ENCODE measurements at places on chromosomes 5 and 9.

GRCh38 chr9:112252194-112252593 lies 77.1 kb upstream of the SUSD1 start:
- DNase-seq = no peak

DNA sequence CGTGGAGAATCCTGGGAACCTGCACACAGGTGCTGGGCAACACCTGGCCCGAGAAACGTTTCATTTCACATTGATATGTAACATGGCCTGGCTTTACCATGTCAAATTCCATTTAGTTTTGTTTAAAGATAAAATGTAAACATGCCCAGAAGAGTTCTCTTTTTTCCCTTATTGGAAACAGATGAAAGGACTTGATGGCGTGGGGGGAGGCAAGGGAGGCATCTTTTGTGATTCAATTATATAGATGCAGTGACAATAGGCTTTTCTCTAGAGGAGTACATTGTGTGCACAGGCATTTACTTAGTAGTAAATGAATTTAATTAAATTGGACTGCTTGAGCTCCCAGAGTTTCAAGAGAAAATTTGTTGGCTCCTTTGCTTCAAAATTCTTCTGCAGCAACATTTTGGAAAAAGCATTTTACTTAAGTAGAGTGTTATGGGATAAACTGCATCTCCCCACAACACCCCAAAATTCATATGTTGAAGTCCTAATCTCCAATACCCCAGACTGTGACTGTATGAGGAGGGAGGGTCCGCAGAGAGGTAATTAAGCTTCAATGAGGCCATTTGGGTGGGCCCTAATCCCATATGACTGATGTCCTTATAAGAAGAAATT lies 254.3 kb upstream of the NFIL3 start:
- no peak for DNase-seq

DNA sequence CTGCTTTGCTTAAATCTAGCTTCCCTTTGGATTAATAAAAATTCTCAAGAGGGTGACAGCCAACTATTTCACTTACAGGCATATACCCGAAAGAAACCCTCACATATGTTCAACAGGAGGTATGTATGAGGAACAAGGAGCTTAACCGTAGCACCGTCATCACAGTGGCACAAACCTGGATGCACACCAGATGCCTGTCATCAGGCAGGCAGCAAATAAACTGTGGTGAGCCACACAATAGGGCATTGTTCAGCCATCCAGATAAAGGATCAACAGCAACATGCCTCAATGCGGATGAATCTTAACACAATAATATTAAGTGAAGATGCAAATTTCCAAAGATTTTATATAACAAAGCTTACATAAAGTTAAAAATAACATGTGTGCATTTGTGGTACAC lies 5.5 kb upstream of the TNFSF15 start:
- DNase-seq = no peak

- no peak for DNase-seq
These were observed 22.8 kb downstream of the FPGS start for GRCh38 chr9:127825319-127826051.

DNA sequence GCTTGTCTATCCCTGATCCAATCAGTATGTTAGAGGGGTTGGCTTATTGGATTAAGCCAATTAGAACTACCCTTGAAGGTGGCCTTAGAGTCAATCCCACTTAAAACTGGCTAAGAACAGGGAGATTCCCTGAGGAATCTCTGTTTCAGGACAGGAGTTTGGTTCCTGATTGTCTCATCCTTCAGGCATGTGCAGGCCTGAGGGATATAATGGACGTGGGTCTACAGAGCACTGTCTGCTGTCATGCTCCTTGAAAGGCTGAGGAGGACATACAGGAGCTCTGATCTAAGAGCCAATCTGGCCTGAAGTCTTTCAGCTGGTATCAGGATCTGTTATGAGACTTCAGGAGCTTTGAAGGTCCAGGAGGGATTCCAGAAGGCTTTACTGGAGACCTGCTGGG lies 36.2 kb upstream of the PRXL2C start:
- no peak for DNase-seq

- no peak for DNase-seq
These were observed 24.2 kb downstream of the ABO start for GRCh38 chr9:133250741-133251170.

DNA sequence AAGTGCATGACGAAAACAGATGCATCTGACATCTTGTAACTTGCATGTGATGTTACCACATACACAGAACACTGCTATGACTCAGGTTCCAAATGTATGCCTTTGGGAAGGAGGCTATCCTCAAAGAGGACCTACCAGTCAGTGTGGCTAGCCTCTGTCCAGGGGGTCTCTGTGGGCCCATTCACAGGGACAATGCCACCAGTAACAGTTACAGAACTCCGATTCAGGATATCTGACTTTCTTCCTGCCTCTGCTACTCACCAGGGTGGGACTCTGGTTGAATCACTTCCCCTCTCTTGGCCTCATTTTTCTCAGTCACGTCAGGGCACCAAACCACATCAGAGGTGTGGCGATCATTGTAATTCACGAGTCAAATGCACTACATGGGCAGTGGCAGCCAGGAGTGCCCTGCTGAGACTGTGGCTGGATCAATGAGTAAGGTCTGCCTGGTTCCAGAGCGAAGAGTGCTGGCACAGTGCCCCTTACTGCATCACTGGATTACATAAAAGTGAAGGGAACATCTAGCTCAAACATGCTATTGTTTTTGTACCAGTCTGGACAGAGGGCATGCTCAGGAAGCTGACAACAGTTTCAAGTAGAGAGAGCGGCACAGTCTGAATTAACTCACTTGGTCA lies 13.2 kb downstream of the ATOX1 start:
- DNase-seq = peak; percentile 29

GRCh38 chr5:126976520-126977172 lies 53.7 kb downstream of the MARCHF3 start:
- no peak for DNase-seq
